ENCODE measurements at places on chromosomes 4 and X. TPM values are rescaled to one million over a fixed set of nuclear protein-coding genes. Genes with fewer than 3 reads are reported as not detected.

Gene CXCL10
- 0.46 TPM for total RNA-seq

DNA sequence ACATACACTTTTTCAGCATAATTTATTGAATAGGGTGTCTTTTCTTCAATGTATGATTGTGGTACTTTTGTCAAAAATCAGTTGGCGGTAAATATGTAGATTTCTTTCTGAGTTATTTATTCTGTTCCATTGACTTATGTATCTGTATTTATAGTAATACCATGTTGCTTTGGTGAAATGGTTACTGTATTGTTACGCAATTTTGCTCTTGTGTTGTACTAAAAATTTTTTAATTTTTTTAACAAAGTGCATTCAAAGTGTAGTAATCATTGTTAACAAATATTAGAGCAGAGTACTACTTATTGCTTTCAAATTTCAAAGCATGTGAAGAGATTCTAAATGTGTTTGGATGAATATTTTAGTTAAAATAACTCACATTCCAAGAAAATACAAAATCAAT is 915.4 kb downstream of the PCDH19 start:
- no peak for DNase-seq

DNA sequence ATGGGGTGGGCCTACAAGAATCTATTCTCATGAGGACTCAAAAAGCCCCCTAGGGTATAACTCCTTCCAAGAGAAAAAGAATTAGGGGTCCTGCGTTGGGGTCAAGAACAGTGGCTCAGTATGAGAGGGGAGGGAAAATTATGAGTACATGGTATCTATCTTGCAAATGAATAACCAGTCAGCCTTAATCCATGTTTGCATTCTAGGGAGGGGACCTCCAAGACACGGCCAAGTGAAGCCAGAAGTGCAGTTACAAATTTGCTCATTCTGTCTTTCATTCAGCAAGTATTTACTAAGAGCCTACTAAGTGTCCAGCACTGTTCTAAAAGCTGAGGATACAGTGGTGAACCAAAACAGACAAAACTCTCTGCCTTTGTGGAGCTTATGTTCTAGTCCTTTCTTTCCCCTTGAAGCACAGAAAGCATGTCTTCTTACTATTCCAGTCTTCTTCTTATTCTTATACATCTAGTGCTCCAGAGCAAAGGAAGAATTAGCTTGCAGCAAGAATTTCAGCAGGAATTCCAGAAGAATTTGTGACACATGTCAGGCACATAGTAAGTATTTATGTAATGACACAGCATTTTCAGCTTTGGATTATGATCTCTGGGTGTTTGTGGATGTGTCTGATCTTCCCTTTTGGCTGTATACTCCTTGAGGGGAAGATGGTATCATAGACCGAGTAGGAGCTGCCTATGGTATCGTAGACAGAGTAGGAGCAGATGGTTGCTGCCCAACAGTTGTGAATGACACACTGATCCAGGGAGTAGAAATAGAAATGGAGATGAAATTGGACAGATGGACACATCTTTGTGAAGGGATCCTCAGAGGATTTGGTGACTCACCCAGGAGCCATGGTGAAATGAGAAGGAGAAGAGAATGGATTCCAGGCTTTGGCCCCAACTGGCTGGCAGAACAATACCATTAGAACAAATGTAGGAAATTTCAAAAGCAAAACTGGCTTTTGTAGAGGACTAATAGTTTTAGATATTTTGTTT is 75.9 kb downstream of the COQ2 start:
- no peak for DNase-seq

Gene PNMA5
- total RNA-seq, result not detected

GRCh38 chrX:48617542-48618340 is 20.4 kb downstream of the WDR13 start:
- no peak for DNase-seq

Measured in upper lobe of left lung (tissue), 6 donors.